ENCODE measurements at places on chromosomes 1 and 21.

- DNase-seq: no peak
These were observed at the start of gene SLC5A9 for GRCh38 chr1:48222501-48223242. TSS of gene SLC5A9 (plus strand) at chr1:48222716. CDS start at chr1:48222737, 21 bp downstream.

GRCh38 chr1:231786126-231786525 lies 159.5 kb downstream of the DISC1 start:
- DNase-seq: no peak

DNA sequence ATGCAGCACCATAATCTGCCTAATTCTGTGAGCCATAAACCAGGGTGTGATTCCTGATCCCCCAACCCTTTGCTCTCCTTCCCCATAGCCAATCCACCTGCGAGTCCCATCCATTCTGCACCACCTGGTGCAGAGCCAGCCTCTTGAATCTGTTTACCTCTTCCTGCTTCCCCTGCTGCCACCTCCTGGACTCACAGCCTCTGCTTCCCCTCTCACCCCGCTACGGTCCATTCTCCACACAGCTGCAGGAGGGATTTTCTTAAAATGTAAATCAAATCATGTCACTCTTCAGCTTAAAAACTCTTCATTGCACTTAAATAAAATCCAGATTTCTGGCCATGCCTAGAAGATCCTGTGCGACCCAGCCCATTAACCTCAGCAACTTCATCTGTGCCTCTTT lies 186.7 kb downstream of the FOXD2 start:
- no peak for DNase-seq

- DNase-seq: peak; percentile 18
These were observed 20.9 kb upstream of the ATP5PO start for GRCh38 chr21:33936301-33937038.

DNA sequence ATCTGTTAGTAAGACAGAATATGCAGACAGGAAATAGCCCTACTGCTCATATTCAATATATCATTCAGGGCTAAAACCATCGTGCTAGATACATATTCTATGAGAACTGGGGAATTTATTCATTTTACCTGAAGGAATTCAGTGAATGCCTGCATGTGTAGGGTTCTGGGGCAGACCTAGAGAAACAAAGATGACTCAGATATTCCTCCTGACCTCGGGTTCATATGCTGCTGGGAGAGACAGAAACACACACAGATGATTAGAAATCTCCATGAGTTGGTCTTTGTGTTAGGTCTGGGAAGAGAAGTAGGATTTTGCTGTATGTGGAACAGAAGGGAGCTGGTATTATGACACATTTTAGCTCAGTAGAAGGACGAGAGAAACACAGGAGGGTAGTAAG lies 176.5 kb upstream of the ST6GALNAC5 start:
- peak; percentile 34 for DNase-seq

GRCh38 chr1:95352767-95353166 lies 118.8 kb downstream of the RWDD3 start:
- peak; percentile 2 for DNase-seq

DNA sequence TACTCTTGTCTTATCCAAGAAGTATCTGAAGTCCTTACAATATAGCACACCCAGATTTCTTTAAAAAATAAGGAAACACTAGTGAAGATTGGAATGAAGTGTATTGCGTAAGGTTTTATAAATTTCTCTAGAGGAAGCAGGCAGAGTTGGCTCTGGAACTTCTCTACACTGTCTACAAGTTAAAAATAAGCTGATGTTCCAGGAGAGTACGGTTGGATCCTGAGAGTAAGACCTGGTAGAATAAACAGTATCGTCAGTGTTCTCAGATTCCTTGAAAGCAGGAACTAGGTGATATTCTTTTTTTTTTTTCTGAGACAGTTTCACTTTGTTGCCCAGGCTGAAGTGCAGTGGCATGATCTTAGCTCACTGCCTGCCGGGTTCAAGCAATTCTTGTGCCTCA lies 107.9 kb downstream of the USP25 start:
- peak; percentile 9 for DNase-seq

- DNase-seq: no peak
These were observed 30.1 kb upstream of the BACE2 start for GRCh38 chr21:41137889-41138288.

- no peak for DNase-seq
These were observed 57.6 kb upstream of the JUN start for GRCh38 chr1:58841455-58841854.

- no peak for DNase-seq
These were observed 220.7 kb downstream of the PDE4B start for GRCh38 chr1:66013371-66013770.

- DNase-seq: no peak
These were observed 83.2 kb upstream of the PBX1 start for GRCh38 chr1:164475834-164476233.

- DNase-seq: no peak
These were observed 97.0 kb downstream of the CHRM3 start for GRCh38 chr1:239483391-239483790.

DNA sequence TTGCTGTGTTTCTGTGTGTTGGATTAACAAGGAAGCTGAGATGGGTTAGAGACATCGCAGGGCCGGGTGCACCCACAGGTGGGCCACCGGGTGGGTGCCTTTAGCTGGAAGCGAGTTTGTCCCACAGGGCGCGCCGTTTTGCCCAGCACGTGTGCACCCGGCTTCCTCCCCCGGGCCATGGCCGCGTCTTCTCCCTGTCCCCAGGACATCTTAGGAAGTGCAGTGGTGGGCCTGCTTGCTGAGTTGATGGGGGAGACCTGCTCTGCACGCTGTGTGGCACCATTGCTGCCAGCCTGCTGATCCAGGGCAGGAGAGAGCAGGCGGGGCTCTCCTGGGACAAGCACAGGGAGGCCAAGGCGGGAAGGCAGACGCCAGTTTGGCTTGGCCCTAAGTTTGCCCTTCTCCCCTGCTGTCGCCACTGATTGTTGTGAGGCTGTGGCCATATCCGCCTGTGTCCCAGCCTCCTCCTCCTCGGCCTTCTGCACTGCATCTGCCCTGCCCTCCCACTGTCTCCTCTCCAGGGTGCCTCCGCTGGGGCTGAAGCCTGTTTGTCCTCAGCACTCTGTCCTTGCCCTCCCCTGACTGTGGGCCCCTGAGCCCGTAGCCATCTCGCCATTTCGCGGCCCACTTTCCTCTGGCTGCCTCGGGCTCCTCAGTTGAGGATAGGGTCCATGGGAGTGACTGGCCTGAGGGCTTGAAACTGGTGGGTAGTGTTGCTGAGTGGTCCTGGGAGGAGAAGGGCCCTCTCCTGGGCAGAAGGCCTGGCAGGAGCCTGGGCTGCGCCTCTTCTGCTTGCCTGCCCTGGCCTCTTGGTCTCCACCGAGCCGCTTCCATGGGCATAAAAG lies 47.6 kb downstream of the PKNOX1 start:
- no peak for DNase-seq

GRCh38 chr21:21397464-21397863 lies 399.3 kb downstream of the NCAM2 start:
- DNase-seq: no peak

GRCh38 chr1:210857146-210857663 lies 276.7 kb downstream of the KCNH1 start:
- no peak for DNase-seq

DNA sequence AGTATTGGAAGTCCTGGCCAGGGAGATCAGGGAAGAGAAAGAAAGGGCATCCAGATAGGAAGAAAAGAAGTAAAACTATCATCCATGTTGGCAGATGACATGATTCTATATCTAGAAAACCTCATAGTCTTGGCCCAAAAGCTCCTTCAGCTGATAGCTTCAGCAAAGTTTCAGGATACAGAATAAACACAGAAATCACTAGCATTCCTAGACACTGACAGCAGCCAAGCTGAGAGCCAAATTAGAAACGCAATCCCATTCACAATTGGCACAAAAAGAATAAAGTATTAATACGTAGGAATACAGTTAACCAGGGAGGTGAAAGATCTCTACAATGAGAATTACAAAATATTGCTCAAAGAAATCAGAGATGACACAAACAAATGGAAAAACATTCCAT lies 44.6 kb downstream of the ZFYVE9 start:
- peak; percentile 24 for DNase-seq

DNA sequence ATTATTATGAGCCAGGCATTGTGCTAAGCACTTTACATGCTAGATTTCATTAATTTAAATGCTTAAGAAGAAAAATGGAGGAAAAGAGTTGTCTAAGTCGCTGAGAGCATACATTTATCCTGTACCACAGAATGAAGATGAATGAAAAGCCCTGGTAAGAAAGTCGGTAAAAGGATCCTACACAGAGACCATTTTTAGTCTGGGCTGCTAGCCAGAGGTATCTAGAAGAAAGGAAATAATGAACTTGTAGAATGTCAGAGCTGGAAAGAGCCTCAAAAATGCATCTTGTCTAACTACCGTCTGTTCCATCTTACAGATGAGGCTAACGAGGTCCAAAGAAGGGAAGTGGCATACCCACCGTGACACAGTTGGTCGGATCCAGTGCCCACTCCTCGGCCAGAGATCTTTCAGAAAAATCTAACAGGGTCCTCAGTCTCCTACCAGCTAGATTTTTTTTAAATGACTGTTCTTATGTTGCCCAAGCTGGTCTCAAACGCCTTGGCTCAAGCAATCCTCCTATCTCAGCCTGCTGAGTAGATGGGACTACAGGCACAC lies 12.2 kb upstream of the TNR start:
- no peak for DNase-seq

- DNase-seq: no peak
These were observed 64.5 kb upstream of the LYST start for GRCh38 chr1:235931171-235931738.

- no peak for DNase-seq
These were observed 589.1 kb downstream of the PTPRU start for GRCh38 chr1:29825274-29825940.

- no peak for DNase-seq
These were observed 232.1 kb downstream of the DUSP10 start for GRCh38 chr1:221509575-221510355.

DNA sequence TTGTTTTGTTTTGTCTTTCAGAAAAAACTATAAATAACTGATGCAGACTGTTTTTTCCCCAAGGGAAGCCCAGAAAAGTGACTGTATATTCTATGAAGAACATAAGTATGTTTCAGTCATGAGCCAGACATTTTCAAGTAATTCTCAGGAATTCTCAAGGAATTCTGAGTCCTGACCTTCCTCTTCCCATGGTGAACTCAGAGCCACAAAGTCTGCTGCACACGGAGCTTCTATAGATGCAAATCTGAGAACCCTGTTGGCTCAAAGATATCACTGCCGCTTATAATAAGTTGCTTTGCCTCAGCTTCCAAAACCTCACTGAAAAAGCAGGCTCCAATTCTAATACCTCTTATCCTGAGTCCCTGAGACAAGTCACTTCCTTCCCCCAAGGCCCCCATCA lies 418.5 kb upstream of the RUNX1 start:
- DNase-seq: peak; percentile 85

DNA sequence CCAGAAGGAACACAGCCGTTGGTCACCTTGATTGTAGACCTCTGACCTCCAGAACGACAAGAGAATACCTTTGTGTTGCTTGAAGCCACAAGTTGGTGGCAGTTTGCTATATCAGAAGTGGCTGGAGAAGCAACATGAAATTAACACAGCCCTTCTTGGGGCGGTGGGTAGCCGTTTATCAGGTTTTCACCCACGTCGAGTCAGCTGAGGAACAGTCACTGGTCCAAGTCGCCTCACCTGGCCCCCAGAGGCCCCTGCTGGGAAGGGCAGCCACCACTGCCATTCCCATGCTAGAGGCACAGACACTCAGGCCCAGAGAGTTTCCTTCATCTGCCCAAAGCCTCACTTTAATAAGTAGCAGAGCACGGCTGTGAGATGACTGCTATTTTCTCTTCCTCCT lies 37.7 kb downstream of the TMEM51 start:
- DNase-seq: no peak

- DNase-seq: peak; percentile 41
These were observed 120.7 kb downstream of the SEC16B start for GRCh38 chr1:177849130-177849529.

- peak; percentile 61 for DNase-seq
These were observed 37.5 kb downstream of the PGM1 start for GRCh38 chr1:63630666-63631065.

GRCh38 chr1:168504064-168504837 lies 39.5 kb downstream of the XCL2 start:
- DNase-seq: no peak

DNA sequence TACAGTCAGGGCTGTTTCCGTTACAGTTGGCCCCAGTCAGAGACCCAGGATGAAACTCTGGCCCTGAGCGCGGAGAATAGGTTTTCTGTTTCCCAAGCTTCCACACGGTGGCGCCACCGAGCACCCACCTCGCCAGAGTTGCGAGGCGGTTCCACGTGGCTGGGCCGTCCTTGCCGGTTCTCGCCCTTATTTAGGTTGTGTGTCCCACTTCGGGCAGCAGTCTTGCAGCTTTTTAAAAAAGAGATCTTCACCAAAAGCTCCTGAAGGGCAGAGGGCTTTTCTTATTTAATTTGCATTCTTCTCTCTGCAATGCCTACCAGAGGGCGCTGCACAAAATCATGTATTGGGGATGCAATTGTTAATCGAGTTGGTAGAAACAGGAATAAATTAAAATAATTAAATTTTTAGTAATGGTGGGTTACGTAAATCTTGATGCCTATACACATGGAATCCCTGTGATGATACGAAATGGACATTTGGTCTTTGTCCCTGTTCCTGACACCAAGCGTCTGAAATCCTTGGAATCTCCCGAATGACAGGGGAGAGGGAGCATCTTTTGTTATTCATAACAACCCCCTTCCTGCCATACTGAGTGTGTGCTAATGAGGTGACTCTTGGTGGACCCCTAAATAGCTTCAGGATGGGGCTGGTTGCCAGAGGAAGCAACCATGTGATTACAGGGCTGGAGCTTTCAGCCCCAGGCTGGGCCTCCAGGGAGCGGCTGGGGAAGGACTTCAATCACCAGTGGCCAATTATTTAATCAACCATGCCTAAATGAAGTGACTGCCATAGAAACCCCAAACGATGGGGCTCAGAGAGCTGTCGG lies 5.6 kb upstream of the S100A7 start:
- peak; percentile 30 for DNase-seq

- peak; percentile 63 for DNase-seq
These were observed 199.2 kb downstream of the DNM3 start for GRCh38 chr1:172040466-172040865.

DNA sequence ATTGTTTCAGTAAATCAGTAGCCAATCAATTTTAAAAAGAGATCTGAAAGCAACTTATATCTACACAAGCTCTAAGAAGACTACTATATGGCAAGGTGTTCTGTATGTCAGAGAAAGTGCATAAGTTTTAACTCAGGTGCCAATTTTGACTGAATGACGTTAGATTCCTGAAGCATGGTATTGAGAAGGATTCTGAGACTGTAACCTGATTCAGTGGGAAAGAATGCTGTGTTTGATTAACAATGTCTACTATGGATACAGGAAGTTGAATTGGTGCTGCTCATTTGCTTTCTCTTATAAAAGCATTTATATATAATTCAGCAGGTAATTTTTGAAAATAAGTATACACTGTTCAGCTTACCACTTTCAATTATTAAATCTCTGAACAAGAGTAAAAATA lies 156.3 kb downstream of the PAPPA2 start:
- DNase-seq: peak; percentile 53

GRCh38 chr1:172704420-172705210 lies 45.7 kb downstream of the FASLG start:
- no peak for DNase-seq

GRCh38 chr1:15848929-15849774 lies 1.6 kb downstream of the SPEN start:
- peak; percentile 84 for DNase-seq

GRCh38 chr1:240242601-240243144 lies 151.0 kb downstream of the FMN2 start:
- DNase-seq: peak; percentile 94

- peak; percentile 84 for DNase-seq
These were observed 109.2 kb downstream of the TTLL7 start for GRCh38 chr1:83889707-83890106.

Measured in fibroblast of skin of back (primary cell).